Esophagus mucosa (tissue), 1 donor: ENCODE measurements at places on chromosomes 1 and 21. TPM values are rescaled to one million over a fixed set of nuclear protein-coding genes. Genes with fewer than 3 reads are reported as not detected.

DNA sequence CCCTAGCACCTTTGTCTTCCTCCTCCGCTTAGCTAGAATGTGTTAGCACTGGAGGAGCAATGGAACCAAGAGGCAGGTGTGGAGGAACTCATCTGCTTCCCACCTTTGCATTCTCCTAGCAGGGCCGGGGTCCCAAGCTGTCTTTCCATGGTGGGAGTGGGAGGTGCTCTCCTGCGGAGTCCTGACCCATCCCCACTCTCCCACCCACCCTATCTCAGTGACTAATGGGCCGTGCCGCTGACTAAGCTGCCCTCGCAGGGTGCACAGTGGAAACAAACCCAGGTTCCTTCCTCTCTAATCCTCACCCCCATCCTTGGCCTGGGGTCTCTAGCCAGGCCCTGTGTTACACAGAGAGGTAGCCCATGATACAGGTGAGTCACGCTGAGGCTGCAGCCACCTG is 177.5 kb downstream of the HIVEP3 start:
- ATAC-seq: no peak

GRCh38 chr1:14844923-14845617 is 246.6 kb downstream of the KAZN start:
- ATAC-seq: no peak

- no peak for ATAC-seq
These were observed 516.6 kb upstream of the RGS18 start for GRCh38 chr1:191641420-191642260.

DNA sequence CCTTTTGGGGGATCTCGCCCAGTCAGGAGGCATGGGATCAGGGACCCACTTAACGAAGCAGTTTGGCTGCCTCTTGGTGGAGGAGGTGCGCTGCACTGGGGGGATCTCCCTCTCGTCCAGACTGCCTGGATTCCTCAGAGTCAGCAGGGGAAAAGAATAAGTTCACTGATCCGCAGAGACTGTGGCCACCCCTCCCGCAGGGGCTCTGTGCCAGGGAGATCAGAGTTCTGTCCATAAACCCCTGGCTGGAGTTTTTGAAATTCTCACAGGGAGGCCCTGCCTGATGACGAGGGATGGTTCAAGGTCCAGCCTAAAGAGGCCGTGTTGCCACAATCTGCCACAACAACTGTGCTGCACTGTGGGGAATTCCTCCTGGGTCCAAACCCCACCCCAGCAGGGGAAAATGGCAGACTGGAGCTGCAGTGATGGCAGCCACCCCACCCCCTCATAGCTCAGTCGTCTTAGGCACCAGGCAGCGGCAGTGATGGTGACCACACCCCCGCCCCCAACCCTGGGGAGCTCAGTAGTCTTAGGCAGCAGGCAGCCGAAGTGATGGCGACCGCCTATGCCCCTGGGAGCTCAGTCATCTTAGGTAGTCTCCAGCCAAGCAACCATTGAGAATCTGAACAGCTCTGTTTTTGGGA is 273.8 kb upstream of the USP25 start:
- ATAC-seq: no peak

DNA sequence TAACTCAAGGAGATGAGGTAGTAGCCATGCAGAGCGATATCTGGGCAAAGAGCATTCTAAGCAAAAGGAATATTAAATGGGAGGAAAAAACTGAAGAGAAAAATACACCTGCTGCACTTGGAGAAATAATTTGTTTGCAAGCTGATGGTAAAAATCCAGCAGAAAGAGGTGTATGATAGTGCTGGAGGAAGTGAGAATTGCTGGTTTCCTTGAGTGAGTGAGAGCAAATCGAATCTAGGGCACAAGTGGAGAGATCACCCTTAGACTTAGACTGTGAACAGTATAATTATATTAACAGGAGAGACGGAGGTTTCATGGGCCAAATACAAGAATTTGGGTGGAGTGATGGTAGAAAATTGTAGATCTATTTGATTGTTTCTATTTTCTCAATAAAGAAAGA is 2.7 kb upstream of the CR1 start:
- ATAC-seq: no peak

- no peak for ATAC-seq
These were observed 17.1 kb upstream of the CCDC27 start for GRCh38 chr1:3735027-3735681.

Gene SYTL1
- total RNA-seq: 113 TPM

Gene LCE1E
- total RNA-seq: not detected

Gene PBX1
- total RNA-seq: 31.5 TPM

Gene TBX19
- 0.60 TPM for total RNA-seq

Gene KRTAP19-3
- not detected for total RNA-seq
